LHCN-M2 (cell line): ENCODE measurements at places on chromosomes 1 and 21. TPM values are rescaled to one million over a fixed set of nuclear protein-coding genes. Genes with fewer than 3 reads are reported as not detected.
A peak's percentile ranks its signal among the peaks of the same experiment; 100 is the strongest.

DNA sequence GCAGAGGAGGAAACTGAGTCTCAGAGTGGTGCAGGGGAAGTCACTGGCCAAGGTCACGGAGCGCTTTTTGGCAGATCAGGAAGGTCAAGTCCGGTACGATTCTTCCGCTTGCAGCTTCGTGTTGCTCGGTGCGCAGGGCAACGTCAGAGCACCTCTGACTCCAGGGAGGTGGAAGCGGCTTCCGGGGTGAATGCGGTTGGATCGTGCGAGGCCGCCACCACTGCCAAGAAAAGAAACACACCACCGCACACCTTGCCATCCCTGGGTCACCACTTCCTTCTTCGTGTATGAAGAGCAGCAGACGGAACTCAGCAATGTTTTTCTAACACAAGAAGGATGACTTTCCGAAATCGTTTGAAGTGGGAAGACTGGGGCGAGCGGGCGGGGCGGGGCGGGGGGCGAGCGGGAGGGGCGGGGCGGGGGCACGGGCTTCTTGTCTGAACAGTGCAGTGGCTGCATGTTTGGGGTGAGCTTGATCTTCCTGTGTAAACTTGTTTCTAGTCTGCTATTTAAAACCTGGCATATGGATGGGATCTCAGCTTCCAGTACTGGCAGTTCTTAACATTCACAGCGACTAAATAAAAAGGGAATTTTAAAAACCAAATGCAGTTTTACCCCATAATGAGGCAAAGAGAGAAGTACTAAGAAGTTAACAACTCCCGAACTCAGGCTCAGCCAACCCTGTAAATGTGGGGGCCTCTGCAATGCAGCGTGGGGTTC, 300.0 kb downstream of the RRAGC start:
- DNase-seq, result no peak

DNA sequence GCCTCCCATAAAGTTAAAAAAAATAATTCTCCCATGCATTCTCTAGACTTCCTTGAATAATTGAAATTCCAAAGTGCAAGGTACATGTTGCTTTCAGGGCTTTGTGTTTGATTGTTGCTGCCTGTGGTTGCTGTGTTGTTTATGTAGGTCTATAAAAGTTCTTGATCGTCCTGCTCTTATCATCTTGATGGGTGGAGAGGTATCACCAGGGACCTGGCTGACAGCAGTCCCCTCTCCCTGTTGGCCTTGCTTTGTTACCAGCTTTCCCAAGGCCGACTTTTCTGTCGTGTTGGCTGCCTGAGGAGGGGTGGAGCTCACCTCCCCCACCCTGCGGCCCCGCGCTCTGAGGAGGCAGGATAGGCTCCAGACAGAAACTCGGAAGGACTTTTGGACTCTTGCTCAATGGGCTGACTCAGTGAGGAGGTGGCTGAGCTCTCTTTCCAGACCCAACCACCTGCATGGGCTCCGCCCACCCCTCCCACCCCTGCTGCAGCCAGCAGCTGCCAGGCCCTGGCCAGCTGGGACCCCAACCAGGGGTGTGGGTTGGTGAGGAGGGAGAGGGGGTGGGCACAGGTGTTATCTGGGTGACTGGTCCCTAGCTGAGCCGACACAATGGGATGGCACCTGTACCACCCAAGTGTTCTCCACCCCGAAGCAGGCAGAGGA, 2.0 kb downstream of the INAVA start:
- DNase-seq, result no peak

DNA sequence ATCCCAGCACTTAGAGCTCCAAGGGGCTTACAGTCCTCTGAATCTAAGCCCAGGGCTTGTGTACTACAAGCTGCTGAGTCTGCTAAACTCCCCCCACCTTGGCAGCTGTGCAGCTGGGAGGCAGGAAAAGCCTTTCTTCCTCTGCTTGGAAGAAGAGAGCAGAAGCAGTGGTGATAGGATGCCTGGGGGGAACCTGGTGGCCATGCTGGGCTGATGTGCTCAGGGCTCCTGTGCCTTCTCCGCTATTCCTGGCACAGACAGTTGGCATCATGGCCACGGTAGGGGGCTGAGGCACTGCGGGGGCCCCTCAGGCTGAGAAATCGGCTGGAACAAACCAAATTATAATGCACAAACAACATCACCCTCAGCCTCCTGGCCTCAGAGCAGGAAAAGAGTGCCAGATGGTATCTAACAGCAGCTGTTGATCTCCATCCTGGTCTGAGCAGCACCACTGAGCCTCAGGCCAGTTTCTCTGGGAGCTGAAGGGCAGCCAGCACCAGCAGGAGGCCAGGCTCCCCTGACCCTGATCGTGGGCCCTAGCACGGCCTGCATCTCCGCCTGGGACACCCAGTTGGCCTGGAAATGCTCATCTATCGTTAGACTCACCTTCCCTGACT, 35.8 kb downstream of the ECE1 start:
- peak; percentile 39 for DNase-seq

GRCh38 chr21:29098156-29098555, 24.7 kb upstream of the CCT8 start:
- DNase-seq, result no peak

- no peak for DNase-seq
These were observed 72.4 kb downstream of the PLXNA2 start for GRCh38 chr1:208171616-208172422.

The HPDL gene
- 0.23 and 0.51 TPM in 2 replicates for total RNA-seq

GRCh38 chr1:213661302-213661701, 326.5 kb upstream of the PROX1 start:
- no peak for DNase-seq

The AIRE gene
- total RNA-seq, result not detected in 2 replicates

GRCh38 chr1:165306543-165307434, 49.7 kb downstream of the LMX1A start:
- no peak for DNase-seq

DNA sequence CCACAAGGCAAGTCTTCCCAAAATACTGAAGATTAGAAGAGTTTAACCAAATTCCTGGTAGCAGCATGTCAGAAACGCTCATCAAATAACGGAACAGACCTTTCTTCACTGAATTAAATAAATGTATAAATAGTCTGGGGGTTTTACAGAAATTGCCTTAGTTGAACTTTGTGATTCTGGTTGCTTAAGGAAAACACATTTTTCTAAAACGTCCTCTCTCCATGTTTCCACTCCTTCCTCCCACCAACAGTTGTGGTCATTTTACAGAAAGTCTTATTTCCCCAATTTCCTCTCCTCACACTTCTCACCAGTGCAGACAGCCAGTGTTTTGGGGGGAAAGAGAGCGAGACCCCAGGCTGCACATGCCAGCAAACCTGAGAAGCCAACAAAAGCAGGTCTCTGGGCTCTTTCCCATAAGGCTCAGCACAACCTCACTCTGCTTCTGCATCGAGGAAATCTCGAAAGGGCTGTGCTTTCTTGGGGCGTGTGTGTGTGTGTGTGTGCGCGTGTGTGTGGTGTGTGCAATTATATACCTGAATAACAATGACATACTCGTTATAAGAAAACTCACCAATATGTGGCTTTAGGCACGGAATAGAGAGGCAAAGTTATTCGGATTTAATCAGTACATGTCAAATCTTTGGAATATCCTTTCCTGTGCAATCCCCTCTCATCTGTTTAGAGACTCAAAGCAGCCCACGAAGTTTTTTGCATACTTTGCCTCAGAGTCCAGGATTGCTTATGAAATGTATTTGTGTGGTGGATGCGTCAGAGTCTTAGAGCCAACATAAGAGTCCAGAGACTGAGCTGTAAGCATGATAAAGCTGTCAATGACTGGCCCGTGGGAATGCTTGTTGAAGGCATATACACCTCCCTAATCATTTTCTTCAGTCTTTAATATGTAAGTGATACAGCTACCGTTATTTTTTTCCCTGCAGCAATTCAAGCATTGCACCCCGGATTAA, 2.0 kb downstream of the KCNJ15 start:
- DNase-seq, result peak; percentile 93

DNA sequence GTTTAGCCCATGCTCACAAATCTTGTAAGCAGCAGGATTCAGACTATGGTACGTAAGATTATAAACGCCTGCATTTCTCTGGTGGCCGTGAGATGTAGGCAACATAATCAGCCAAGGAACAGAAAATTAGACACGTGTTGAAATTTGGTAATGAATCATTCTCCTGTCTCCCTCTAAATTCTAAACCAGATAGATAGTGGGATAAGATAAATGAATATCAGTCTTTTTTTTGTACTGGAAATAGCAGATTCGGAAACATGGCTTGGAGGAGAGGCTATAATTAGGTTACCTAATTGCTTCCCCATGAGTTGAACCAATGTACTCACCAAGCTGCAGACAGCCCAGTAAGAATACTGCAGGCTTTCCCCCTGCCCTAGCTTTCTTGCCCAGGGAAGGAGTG, 172.3 kb downstream of the TGFB2 start:
- DNase-seq, result no peak

The AK2 gene
- 182 and 189 TPM in 2 replicates for total RNA-seq

DNA sequence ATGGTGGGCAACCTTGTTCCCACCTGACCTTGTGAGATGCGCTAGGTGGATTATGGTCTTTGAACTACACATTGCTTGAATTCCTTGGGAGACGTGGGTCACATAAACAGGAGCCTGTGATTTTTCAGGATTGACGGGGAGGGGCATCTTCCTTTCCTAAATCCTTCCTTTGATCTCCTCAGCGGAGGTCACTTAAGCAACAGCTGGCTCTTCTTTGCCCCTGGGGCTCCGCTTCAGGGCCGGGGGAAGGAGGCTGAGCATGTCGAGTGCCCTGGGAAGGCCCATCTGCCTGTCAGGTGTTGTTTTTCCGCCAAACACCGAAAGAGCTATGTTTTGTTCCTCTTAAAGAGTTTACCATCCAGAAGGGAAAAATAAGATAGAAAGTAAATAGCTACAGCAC, 40.6 kb downstream of the KIF26B start:
- DNase-seq, result no peak

DNA sequence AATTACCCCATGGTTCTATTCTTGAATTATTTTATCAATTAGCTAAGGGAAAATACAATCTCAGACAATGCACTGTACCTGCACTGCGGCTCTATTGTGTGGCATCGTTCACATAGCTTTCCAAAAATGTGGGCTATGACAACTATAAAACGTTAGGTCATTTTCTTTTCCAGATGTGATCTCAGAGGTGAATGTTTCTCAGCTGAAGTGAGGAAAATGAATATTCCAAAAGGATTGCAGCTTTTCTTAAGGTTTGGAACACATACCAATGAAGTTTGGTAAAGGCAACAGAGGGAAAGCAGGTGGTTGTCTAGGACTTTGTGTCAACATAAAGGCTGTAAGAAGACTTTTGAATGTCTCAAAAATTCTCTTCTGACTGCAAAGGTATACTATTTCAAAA, 105.5 kb downstream of the NRIP1 start:
- DNase-seq, result no peak

- DNase-seq, result peak; percentile 32
These were observed 82.4 kb upstream of the FGGY start for GRCh38 chr1:59214248-59215208.

- DNase-seq, result no peak
These were observed 62.9 kb downstream of the CDKN2C start for GRCh38 chr1:51032936-51033335.

- DNase-seq, result no peak
These were observed 173.2 kb downstream of the RRAGC start for GRCh38 chr1:38686167-38686926.

DNA sequence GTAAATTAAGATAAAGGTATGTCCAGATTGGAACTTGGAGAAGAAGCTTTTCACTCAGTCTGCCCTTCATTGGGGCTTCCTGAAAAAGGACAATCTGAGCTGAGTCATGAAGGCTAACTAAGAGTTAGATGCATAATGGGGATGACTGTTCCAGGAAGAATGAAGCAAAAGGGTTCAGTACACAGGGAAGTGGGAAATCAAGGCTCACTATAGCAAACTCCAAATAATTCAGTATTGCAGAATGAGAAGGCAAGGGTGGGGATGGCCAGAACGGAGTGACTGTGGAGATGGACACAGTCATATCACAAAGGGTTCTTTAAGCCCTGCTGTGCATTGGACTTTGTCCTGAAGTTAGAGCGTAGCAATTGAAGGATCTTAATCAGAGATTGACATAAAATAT, 158.3 kb downstream of the FGGY start:
- peak; percentile 74 for DNase-seq

The SLC16A1 gene
- 79.1 TPM in 2 replicates for total RNA-seq
